ENCODE measurements at places on chromosomes 4 and X.

DNA sequence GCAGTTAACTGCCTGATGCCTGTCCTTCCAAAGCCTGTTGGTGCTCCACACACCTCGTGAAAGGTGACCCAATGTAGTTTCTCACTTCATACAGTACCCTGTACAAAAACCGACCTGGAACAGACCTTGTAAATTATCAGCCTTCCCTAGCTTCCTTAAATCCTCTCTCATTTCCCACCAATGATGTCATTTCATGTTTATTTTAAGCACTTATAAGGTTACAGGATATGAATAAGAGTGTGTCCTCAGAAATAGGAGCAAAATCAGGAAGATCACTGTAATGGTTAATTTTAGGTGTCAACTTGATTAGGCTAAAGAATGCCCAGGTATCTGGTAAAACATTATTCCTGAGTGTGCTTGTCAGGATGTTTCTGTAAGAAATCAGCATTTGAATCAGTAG, 44.7 kb downstream of the TMEM150C start:
- no peak for DNase-seq

DNA sequence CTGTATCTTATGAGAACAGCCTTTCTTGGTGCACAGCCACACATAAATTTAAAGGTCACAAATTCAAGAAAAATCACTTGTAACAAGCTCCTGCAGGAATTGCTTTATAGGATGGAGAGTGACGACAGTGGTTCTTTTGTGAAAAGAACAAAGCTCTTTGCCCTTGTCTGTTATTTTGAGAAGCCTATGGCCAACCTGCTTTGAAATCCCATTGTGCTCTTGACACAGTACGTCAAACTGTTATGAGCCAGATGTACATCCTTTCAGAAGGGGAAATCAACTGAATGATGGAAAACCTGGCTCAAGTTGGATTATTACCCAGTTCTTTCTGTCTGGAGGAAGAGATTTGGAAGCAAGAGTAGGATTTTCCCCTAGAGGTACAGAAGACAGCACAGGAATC, 1454.2 kb downstream of the ARAP2 start:
- no peak for DNase-seq

DNA sequence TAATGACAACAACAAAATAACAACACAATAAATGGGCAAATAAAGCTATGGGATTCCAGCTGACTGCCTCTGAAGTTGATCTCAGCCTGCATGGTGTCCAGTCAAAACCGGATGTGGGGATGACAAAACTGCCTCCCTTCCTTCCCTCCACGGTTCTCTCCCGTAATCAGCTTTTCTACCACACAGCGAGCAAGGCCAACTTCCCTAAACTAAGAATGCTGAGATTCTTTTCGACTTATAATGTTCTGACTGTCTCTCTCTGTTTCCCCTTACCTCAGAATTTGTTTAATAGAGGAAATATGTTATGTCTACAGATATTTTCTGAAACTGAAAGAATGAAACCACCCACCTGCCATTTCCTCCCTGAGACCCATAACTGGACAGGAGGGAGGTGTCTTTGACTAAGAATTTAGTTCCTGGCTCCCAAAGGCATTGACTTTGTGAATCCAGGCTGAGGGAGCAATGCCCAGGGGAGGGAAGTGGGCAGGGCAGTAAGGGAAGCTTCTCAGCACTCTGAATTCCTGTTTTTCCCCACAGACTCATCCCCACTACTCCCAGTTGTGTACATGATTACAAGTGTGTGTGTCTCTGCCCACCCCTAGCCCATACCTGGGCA, 1.0 kb upstream of the TLR1 start:
- no peak for DNase-seq

GRCh38 chr4:96227515-96227914, 387.6 kb downstream of the PDHA2 start:
- DNase-seq = no peak

- DNase-seq = no peak
Measured at GRCh38 chrX:63935835-63936234, 150.8 kb upstream of the ARHGEF9 start.

DNA sequence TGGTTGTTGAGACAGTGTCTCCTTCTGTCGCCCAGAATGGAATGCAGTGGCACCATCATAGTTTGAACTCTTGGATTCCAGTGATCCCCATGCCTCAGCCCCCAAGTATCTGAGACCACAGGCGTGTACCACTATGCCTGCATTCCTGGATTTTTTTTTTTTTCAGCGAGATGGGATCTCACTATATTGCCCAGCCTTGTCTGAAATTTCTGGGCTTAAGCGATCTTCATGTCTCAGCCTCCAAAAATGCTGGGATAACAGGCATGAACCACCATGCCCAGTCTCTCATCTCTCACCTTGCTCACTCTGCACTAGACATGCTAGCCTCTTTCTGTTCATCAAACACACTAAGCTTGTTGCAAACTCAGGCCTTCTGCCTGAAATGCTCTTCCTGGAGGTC, 104.1 kb downstream of the UBE2K start:
- DNase-seq = no peak

DNA sequence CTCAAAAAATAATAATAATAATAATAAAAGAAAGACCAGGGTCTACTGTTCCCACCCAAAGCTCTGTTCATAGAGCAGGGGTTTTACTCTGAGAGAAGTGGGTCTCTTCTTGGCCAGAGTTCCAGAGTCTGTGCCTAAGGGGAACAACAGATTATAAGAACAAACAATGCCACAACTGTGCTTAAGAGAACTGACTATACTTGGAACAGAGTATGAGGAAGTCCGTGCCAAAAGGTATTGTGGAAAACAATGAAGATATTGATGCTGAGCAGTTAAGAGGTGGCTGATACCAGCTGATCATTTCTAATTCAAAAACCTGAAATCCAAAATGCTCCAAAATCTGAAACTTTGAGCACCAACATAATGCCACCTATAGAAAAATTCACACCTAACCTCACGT, 229.6 kb downstream of the FBXO8 start:
- no peak for DNase-seq

DNA sequence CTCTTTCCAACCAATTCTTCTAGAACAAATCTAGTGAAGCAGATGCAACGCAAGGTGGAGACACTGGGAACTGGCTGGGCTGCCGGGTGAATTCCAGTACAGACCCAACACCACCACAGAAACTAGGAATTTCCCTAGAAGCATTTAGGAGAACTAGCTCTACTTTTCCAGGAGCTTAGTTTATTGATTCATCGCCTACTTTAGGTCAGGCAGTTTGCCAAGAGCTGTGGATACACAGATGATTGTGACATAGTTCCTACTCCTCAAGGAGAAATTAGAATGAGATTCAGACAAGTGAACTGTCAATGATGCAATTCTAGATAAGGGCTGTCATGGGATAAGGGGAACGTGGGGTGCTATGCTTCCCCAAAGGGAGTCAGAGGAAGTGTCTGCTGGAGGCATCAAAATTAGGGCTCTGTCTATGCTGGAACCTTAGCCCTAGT, 350.0 kb downstream of the CAMK2D start:
- DNase-seq = no peak

- no peak for DNase-seq
Measured at GRCh38 chrX:82384401-82384800, 1123.7 kb upstream of the POU3F4 start.

DNA sequence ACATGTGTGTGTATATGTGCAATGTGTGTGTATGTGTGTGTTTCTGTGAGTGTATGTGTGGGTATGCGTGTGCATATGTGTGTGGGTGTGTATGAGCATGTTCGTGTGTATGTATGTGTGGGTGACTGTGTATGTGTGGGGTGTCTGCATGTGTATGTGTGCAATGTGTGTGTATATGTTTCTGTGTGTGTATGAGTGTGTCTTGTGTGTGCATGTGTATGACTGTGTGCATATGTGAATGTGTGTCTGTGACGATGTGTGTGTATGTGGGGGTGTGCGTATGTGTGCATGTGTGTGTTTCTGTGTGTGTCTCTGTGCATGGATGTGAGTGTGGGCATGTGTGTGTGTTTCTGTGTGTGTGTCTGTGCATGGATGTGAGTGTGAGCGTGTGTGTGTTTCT, 4.2 kb upstream of the ATP2B3 start:
- DNase-seq = no peak

Measured in stimulated activated CD8-positive, alpha-beta memory T cell treated with anti-CD3 and anti-CD28 coated beads, Interleukin-2, amount 100 ng/mL, for 1 hour (primary cell).